ENCODE measurements at places on chromosomes 5 and 9.

DNA sequence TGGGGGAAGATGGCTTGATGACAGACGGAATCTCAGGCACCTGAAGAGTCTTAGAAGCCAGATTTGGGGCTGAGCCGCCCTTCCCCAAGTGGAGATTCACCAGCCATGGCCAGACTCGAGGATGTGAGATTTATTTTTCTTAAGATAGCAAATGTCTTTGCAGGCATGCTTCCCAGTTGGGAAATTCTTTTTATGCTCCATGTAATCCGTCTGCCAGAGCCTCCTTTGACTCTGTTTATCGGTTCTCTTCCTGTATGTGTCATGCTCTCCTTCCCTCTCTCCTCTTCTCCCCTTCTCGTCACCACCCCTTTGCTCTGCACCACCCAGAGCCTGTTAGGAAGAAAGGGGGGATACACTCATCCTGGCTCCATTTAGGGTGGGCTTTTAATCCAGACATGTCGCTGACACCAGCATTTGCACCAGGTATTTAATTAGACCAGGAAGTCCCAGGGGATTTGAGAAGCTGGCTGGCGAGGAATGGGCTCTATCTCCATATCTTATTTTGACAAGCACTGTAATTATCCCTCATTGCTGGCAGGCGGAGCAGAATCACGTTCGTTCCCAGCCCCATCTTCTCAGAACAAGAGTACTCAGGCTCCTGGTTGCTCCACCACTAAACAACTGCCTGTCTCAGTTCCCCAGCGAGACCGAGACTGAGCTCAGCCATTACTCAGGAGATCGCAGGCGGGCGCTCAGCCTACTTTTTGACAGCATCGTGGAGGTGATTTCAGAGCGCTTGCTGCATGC, 50.9 kb downstream of the KCNIP1 start:
- DNase-seq = no peak

DNA sequence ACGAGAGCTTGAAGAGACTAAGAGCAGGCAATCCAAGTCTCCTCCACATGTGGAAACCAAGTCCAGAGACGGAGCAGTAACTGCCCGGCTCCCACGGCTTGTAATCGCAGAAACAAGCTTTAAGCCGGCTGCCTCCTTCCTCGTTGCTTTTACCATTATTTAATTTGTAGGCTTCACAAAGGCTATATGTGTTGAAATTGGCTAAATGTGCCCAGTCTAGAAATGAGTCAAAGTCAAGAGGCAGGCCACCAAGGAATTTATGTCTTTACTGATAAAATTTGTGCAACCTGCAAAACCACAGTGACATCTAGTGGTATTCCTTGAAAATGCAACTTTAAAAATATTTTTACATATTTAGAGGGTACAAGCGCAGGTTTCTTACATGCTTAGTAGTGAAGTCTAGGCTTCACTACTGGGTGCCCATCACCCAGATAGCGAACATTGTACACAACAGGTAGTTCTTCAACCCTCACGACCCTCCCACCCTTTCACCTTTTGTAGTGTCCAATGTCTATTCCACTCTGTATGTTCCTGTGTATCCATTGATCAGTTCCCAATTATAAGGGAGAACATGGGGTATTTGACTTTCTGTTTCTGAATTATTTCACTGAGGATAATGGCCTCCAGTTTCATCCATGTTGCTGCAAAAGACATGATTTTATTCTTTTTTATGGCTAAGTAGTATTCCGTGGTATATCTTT, 33.5 kb upstream of the EBF1 start:
- DNase-seq = peak; percentile 51

- DNase-seq = no peak
These were observed 155.0 kb upstream of the PITX1 start for GRCh38 chr5:135189024-135189423.

DNA sequence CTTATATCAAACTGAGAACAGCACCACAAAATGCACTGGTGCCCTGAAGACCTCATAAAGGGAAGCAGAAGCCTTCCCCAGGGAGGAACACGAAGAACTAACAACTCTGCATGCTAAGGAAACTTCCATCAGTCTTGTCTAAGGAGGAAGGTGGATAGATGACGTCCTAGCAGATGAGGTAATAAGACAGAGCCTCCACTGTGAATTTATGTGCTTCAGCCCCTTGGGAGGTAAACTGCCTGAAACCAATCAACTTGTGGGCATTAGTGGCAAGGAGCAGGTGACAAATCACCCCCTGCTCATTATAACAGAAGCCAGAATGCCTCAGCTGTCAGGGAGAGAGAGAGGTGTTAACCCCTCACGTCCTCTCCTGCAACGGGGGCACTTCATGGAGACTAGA, 48.9 kb upstream of the SPIN1 start:
- no peak for DNase-seq

DNA sequence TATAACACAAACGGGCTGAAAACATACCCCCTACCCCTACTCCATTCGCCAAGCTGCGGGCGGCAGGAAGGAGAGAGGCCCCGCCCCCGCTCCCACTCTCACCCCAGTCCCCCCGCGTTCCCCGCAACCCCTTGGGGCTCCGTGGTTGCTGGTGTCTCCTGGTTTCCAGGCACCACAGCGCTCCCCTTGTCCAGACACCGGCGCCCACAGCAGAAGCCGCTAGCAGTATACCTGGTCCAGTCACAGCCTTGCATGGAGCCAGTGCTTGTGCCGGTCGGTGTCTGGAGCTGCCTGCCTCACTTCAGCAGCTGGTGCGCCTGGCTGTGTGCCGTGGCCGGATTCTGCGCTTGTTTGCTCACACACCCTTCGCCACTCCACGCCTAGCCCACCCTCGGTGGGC, 240.5 kb upstream of the DAB2 start:
- DNase-seq = no peak

- no peak for DNase-seq
These were observed 18.3 kb downstream of the PDGFRB start for GRCh38 chr5:150137168-150137957.

- no peak for DNase-seq
These were observed 1938.7 kb upstream of the NUDT12 start for GRCh38 chr5:105501315-105501714.

DNA sequence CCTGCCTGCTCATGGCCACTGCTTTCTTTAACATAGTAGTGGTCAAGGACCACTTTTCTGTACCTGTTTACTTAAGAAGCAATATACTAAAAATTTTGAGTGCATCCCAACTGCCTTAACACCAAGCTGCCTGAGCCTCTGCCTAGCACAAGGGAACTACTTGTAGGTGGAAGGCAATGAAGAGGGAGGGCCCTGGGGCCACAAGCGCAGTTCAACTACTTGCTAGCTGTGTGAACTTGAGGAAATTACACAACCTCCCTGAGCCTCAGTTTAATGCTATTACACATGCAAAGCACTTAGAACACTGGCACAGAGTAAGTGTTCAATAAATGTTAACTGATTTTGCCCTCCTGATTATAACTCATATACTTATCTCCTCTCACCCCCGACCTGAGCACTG, 6.3 kb downstream of the ARL15 start:
- DNase-seq = no peak

DNA sequence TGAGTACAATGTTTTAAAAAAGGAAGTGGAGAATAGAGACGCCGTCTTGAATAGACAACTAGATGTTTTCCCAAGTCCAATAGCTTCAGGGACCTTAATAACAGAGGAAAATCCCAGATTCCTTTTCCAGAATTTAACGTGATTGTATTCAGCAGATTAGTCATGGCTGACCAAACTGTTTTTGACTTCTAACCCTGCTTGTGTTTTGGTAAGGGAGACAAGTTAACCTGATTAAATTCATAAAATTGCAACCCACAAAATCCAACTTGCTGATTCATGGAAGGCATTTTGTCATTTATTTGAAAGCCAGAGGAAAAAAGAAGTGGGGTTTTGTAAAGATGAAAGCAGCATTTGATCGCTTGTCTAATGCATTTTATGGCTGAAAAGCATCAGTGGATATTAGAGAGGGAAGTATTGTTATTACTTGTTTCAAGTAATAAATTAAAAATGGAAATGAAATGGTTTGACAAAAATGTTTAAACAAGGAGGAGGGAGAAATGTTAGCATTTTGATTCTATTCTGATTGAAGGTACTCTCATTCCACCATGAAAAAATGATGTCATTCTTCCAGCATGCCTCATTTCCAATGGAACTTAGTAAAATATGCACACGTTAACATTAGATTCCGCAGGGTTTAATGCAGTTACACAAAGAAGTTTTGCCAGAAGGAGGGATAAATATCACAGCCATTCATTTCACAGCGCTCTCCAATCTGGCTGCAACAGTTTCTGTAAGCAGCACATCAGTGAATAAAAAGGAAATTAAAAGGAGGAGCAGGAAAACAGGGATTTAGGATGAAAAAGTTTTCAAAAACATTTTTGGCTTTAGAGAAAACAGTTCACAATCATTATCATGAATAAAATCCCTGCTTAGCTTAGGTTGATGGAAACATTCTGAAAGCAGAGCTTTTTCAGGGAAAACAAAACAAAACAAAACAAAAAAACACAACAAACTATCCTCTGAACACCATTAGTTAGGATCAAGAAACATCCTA, 314.7 kb downstream of the PRR16 start:
- peak; percentile 19 for DNase-seq

DNA sequence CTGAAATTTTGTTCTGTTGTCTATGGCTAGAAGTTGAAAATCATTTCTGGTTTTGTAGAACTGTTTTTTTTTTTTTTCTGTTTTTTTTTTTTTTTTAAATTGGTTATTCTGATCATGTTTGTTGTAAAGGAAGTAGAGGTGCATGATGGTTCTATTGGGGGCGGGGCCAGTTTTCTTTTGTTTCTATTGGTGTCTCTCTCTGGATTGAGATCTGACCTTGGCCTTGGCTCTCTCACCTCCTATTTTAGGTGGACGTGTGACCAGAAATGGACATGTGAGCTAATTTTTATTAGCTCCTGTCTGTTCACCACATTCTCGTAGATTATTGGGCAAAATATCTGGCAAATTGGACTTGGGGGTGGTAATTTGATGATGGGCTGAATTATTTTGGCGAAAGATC, 3.2 kb downstream of the ZNF618 start:
- DNase-seq = no peak

- no peak for DNase-seq
These were observed 1.7 kb downstream of the SMIM3 start for GRCh38 chr5:150780187-150780692.

- DNase-seq = no peak
These were observed 1201.4 kb upstream of the C9orf72 start for GRCh38 chr9:28774433-28775235.

Data from HTR-8/SVneo (cell line).